Activated naive CD4-positive, alpha-beta T cell (primary cell): ENCODE measurements at places on chromosomes 3 and 15.

DNA sequence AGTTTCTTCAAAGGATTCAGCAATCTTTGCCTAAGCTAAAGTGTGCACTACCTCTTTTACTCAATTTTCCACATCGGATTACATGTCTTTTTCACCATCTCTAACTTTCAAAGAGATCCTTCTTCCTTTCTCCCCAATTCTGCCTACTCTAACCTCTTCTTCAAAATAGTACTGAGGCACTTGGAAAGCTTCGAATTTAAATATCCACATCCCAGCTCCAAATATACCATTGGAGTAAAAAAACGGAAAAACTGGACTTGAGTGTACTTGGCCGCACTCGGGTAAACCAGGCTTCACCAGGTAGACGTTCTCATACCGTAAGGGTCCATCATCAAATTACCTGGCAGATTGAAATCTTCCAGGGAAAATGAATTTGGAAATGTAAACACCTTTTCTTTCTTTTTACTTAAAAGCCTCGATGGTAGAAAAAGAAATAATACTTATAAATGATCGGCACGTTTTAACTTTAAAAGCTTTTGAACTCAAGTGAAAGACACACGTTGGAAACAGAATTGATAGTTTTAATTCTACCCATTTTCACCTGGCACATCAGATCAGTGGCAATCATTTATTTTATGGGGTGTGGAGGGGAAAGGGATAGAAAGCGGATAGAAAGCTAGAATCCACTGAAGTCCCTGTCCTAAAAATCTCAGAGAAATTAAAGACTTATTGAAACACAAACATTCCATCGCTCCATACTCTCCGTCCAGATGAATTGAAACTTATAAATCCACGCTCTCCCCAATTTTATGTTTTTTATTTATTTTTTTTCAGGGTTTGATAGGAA lies 8.2 kb upstream of the MEIS2 start:
- DNase-seq = no peak

DNA sequence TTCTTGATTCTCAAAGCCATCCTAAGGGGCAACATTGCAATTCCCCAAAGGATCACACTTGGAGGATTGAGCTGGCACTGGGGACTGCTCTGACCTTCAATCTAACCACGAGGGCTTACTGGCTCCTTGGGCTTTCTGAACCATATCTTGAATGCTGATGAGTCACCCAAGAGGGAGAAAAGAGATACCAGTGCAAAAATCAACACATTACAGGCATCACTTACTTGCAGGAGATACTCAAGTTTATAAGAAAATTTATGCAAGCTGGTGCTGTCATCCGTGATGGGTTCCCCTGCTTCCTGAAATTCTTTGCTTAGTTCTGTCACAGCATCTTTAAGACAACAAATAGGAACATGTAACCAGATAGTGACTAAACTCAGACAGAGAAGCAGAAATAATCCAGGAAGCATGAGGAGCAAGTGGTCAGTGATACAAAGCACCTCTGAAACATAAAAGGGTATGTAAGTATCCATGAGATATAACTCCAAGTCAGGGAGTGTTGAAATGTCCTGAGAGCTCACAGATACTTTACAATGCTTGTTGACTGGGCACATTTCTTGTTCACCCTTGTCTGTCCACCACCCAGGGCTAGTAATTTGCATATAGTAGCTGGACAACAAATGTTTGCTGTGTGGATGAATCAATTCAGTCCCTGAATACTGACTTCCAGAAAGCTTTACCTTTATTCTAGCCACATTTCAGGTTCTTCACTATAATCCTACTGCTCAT lies 14.1 kb downstream of the FYCO1 start:
- no peak for DNase-seq

- DNase-seq = no peak
Measured at GRCh38 chr3:157261000-157261399, 101.1 kb upstream of the CCNL1 start.

GRCh38 chr15:77577366-77577950 lies 55.3 kb downstream of the LINGO1 start:
- DNase-seq = no peak
